A549 treated with CpdA at 1 μM for 4 hours (cell line): ENCODE measurements at places on chromosomes 5 and 9. TPM values are rescaled to one million over a fixed set of nuclear protein-coding genes. Genes with fewer than 3 reads are reported as not detected.

The FRMD3 gene
- total RNA-seq: 1.5 to 2.7 TPM (median 1.9 TPM) in 5 replicates

The FCN1 gene
- not detected in 5 replicates for total RNA-seq

The CCDC192 gene
- not detected in 5 replicates for total RNA-seq

The TAL2 gene
- 0.32 to 0.41 TPM in 2 of 5 replicates, not detected in the others for total RNA-seq

The PCDHA2 gene
- 0.03 to 0.10 TPM (median 0.05 TPM) in 5 replicates for total RNA-seq

The OR13F1 gene
- not detected in 5 replicates for total RNA-seq

The LCN2 gene
- total RNA-seq: 1.0 to 5.7 TPM (median 3.3 TPM) in 5 replicates

The EQTN gene
- total RNA-seq: not detected in 5 replicates

The SLC9A3 gene
- 2.1 to 2.5 TPM (median 2.4 TPM) in 5 replicates for total RNA-seq

The GBGT1 gene
- total RNA-seq: 1.6 to 3.0 TPM (median 2.8 TPM) in 5 replicates

The STC2 gene
- total RNA-seq: 53.7 to 87.1 TPM (median 59.5 TPM) in 5 replicates

The ADGRD2 gene
- 0.03 TPM in 1 of 5 replicates, not detected in the others for total RNA-seq

The PCDH1 gene
- total RNA-seq: 1.5 to 2.7 TPM (median 1.9 TPM) in 5 replicates

The WNT8A gene
- not detected in 5 replicates for total RNA-seq

The RLN2 gene
- 0.17 TPM in 1 of 5 replicates, not detected in the others for total RNA-seq

The FIBCD1 gene
- total RNA-seq: 9.2 to 14.4 TPM (median 12.4 TPM) in 5 replicates

The CAMK2A gene
- total RNA-seq: 0.87 to 1.4 TPM (median 1.1 TPM) in 5 replicates

The TNFAIP8 gene
- 27.3 to 52.5 TPM (median 30.3 TPM) in 5 replicates for total RNA-seq

The MARCOL gene
- total RNA-seq: not detected in 5 replicates

The CDKN2A gene
- 0.13 TPM in 1 of 5 replicates, not detected in the others for total RNA-seq

The ZNF883 gene
- 0.74 to 1.3 TPM (median 0.85 TPM) in 5 replicates for total RNA-seq

The ARL14EPL gene
- 0.07 to 0.69 TPM (median 0.39 TPM) in 5 replicates for total RNA-seq

The LRRC19 gene
- not detected in 5 replicates for total RNA-seq

The TARS1 gene
- 142 to 183 TPM (median 157 TPM) in 5 replicates for total RNA-seq

The SELENOP gene
- 0.17 to 0.57 TPM (median 0.41 TPM) in 4 of 5 replicates, not detected in the other for total RNA-seq

The FCHO2 gene
- 8.2 to 13.9 TPM (median 13.5 TPM) in 5 replicates for total RNA-seq

The BTNL8 gene
- not detected in 5 replicates for total RNA-seq

The SLC1A1 gene
- 1.3 to 1.7 TPM (median 1.5 TPM) in 5 replicates for total RNA-seq

The SPARC gene
- 15.0 to 28.3 TPM (median 21.6 TPM) in 5 replicates for total RNA-seq

The ADRA1B gene
- 7.5 to 10.2 TPM (median 9.9 TPM) in 5 replicates for total RNA-seq

The ZNF484 gene
- total RNA-seq: 1.8 to 2.9 TPM (median 2.2 TPM) in 5 replicates

The BHMT2 gene
- not detected in 5 replicates for total RNA-seq

The HAND1 gene
- total RNA-seq: 0.14 to 0.27 TPM (median 0.20 TPM) in 5 replicates

The CPLANE1 gene
- 2.8 to 5.8 TPM (median 4.1 TPM) in 5 replicates for total RNA-seq

The JAKMIP2 gene
- total RNA-seq: not detected in 5 replicates

The ADAMTS6 gene
- total RNA-seq: 0.03 to 0.12 TPM (median 0.08 TPM) in 4 of 5 replicates, not detected in the other

The VPS13A gene
- 9.7 to 10.4 TPM (median 10.1 TPM) in 5 replicates for total RNA-seq

The NUTM2G gene
- not detected in 5 replicates for total RNA-seq

The HK3 gene
- 0.08 to 0.11 TPM in 2 of 5 replicates, not detected in the others for total RNA-seq

The SLC6A3 gene
- 0.05 to 0.14 TPM (median 0.08 TPM) in 5 replicates for total RNA-seq

The IFNA2 gene
- not detected in 5 replicates for total RNA-seq

The DNM1 gene
- 82.3 to 102 TPM (median 86.9 TPM) in 5 replicates for total RNA-seq

The BTNL3 gene
- total RNA-seq: not detected in 5 replicates

The TAF1L gene
- not detected in 5 replicates for total RNA-seq

The PGM5 gene
- total RNA-seq: not detected in 5 replicates

The SLC6A7 gene
- 0.01 to 0.07 TPM in 2 of 5 replicates, not detected in the others for total RNA-seq

The GDA gene
- 1.1 to 1.7 TPM (median 1.2 TPM) in 5 replicates for total RNA-seq

The OR2V1 gene
- not detected in 5 replicates for total RNA-seq

The CLIC3 gene
- total RNA-seq: 1.7 to 4.0 TPM (median 3.5 TPM) in 5 replicates
